ENCODE measurements at places on chromosomes 6 and 20.

- H3K27me3 ChIP-seq, result no peaks in the 10 kb centered on the region
- H3K4me3 ChIP-seq, result peak overlapping the region; percentile 99
- H3K36me3 ChIP-seq, result peaks cover 17% of the 10 kb centered on the region
- DNase-seq, result no peak
- no peak overlapping the region for H3K27ac ChIP-seq
Measured at GRCh38 chr20:33399924-33400323, 1.4 kb downstream of the CDK5RAP1 start.

DNA sequence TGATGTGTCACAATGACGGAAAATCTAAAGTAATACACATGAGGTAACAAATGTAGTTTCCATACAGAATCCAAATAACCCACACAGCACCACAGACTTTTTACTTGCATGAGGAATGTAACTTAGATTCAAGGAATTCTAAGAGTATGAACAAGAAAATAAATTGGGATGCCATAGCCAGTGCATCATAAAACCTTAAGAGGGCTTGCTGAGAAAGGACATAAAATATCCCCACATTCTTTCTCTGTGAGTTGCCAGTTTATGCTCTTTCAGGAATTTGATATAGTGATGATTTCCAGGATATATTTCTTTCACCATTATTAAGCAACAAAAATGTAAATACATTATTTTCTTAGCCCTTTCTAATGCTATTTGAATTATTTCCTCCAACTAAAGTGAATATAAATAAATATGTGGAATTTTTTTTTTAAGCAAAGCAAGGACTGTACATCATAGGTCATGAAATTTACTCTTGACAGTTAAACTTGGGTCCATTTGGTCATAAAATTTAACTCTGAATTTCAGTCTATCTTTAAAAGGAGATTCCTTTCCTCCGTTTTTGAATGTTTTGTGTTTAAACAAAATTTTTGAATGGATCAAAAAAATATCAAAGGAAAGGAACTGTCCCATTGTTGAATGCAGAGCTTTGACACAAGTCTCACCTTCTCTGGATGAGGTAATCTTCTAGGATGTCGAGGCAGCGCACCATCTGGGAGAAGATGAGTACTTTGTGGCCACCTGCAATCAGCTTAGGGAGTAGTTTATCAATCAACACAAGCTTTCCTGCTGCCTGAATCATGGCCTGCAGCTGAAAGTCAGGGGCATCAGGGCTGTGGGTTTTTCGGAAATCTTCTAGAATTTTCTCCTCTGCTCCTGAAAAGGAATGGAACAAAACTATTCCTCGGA is 116.3 kb upstream of the EMILIN3 start:
- H3K27me3 ChIP-seq, result no peaks in the 10 kb centered on the region
- DNase-seq, result no peak
- no peak overlapping the region for H3K27ac ChIP-seq
- H3K4me1 ChIP-seq, result no peaks in the 10 kb centered on the region
- H3K4me3 ChIP-seq, result no peak overlapping the region

GRCh38 chr6:33719326-33719987 is 8.0 kb upstream of the UQCC2 start:
- no peak overlapping the region for H3K4me3 ChIP-seq
- peaks cover 10% of the 10 kb centered on the region for H3K4me1 ChIP-seq
- H3K36me3 ChIP-seq, result no peaks in the 10 kb centered on the region
- H3K27me3 ChIP-seq, result peaks cover 2% of the 10 kb centered on the region
- DNase-seq, result no peak
- no peak overlapping the region for H3K27ac ChIP-seq

GRCh38 chr6:30893001-30893591 is 8.8 kb downstream of the DDR1 start:
- peaks cover 13% of the 10 kb centered on the region for H3K36me3 ChIP-seq
- H3K27me3 ChIP-seq, result no peaks in the 10 kb centered on the region
- no peak overlapping the region for H3K27ac ChIP-seq
- DNase-seq, result no peak
- no peaks in the 10 kb centered on the region for H3K4me1 ChIP-seq

Measured in CD4-positive, alpha-beta T cell (primary cell).